Neural progenitor cell (in vitro differentiated cells): ENCODE measurements at places on chromosomes 16 and 17. TPM values are rescaled to one million over a fixed set of nuclear protein-coding genes. Genes with fewer than 3 reads are reported as not detected.

GRCh38 chr17:32913593-32913992, 14.4 kb upstream of the TMEM98 start:
- DNase-seq, result no peak
- no peaks in the 10 kb centered on the region for H3K36me3 ChIP-seq
- H3K27ac ChIP-seq, result no peak overlapping the region
- H3K27me3 ChIP-seq, result no peaks in the 10 kb centered on the region
- no peak overlapping the region for H3K4me3 ChIP-seq
- H3K4me1 ChIP-seq, result peaks cover 8% of the 10 kb centered on the region

- H3K27ac ChIP-seq, result no peak overlapping the region
- no peaks in the 10 kb centered on the region for H3K27me3 ChIP-seq
- no peaks in the 10 kb centered on the region for H3K4me1 ChIP-seq
- no peak overlapping the region for H3K4me3 ChIP-seq
- no peaks in the 10 kb centered on the region for H3K36me3 ChIP-seq
These were observed 497.1 kb upstream of the RBFOX1 start for GRCh38 chr16:6835516-6835915.

- H3K4me3 ChIP-seq, result peak overlapping the region; percentile 68
- no peak overlapping the region for H3K27ac ChIP-seq
- no peaks in the 10 kb centered on the region for H3K36me3 ChIP-seq
- peaks cover 20% of the 10 kb centered on the region for H3K4me1 ChIP-seq
- H3K27me3 ChIP-seq, result no peaks in the 10 kb centered on the region
- no peak for DNase-seq
These were observed 665 bp downstream of the MYBBP1A start for GRCh38 chr17:4554441-4554996.

GRCh38 chr17:36675786-36676185, 74.4 kb downstream of the MRM1 start:
- H3K36me3 ChIP-seq, result no peaks in the 10 kb centered on the region
- H3K27ac ChIP-seq, result no peak overlapping the region
- peaks cover 10% of the 10 kb centered on the region for H3K4me1 ChIP-seq

- H3K4me3 ChIP-seq, result no peak overlapping the region
- H3K36me3 ChIP-seq, result no peaks in the 10 kb centered on the region
- DNase-seq, result no peak
- H3K27me3 ChIP-seq, result no peaks in the 10 kb centered on the region
These were observed 51.1 kb downstream of the ADAMTS18 start for GRCh38 chr16:77383606-77384187.

GRCh38 chr16:31329671-31330552, 25.1 kb upstream of the ITGAX start:
- peaks cover 46% of the 10 kb centered on the region for H3K27me3 ChIP-seq
- no peaks in the 10 kb centered on the region for H3K36me3 ChIP-seq
- H3K4me3 ChIP-seq, result no peak overlapping the region
- H3K27ac ChIP-seq, result no peak overlapping the region
- H3K4me1 ChIP-seq, result no peaks in the 10 kb centered on the region

Gene IKZF3
- total RNA-seq, result under 0.01 TPM in 1 of 2 replicates, not detected in the other
